Central memory CD8-positive, alpha-beta T cell (primary cell): ENCODE measurements at places on chromosomes 11 and 22.
A peak's percentile ranks its signal among the peaks of the same experiment; 100 is the strongest.

GRCh38 chr11:119615882-119616196 is 113.2 kb downstream of the NECTIN1 start:
- H3K36me3 ChIP-seq: peaks cover 4% of the 10 kb centered on the region
- no peak for DNase-seq
- no peak overlapping the region for H3K27ac ChIP-seq

GRCh38 chr22:36026741-36027140 is 1.9 kb downstream of the RBFOX2 start:
- no peak overlapping the region for H3K27ac ChIP-seq
- no peaks in the 10 kb centered on the region for H3K36me3 ChIP-seq
- peaks cover 14% of the 10 kb centered on the region for H3K4me1 ChIP-seq
- no peak for DNase-seq
- H3K4me3 ChIP-seq: peak overlapping the region; percentile 74
- H3K27me3 ChIP-seq: peaks cover 16% of the 10 kb centered on the region

- H3K36me3 ChIP-seq: peaks cover 23% of the 10 kb centered on the region
- H3K27ac ChIP-seq: peak overlapping the region; percentile 98
- no peak overlapping the region for H3K4me3 ChIP-seq
- peaks cover 35% of the 10 kb centered on the region for H3K4me1 ChIP-seq
These were observed 32.0 kb downstream of the TBC1D22A start for GRCh38 chr22:46794491-46794890.

- no peak overlapping the region for H3K4me3 ChIP-seq
- no peaks in the 10 kb centered on the region for H3K4me1 ChIP-seq
- H3K27ac ChIP-seq: no peak overlapping the region
- no peaks in the 10 kb centered on the region for H3K36me3 ChIP-seq
- DNase-seq: no peak
- H3K27me3 ChIP-seq: peaks cover 41% of the 10 kb centered on the region
These were observed 42.6 kb downstream of the SLN start for GRCh38 chr11:107669191-107669740.

DNA sequence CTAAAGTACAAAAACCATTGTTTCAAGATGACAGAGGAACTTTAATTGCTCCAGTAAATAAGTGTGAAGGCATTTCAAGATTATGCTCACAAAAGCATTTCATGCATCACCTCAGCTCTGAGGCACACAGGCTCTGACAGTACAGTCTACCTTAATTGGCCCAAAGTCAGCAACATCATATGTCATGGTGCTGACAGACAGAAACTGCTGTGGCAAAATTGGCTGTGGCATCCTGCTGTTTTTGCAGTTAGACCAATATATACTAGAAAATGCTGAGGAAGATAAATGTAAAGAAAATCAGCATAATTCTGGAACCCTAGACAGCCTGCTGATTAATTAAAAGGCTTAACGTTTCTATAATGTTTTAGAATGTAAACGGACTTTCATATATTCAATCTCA is 34.9 kb upstream of the PPP2R1B start:
- no peak overlapping the region for H3K4me3 ChIP-seq
- H3K27me3 ChIP-seq: no peaks in the 10 kb centered on the region
- no peak for DNase-seq
- H3K36me3 ChIP-seq: peaks cover 15% of the 10 kb centered on the region
- H3K4me1 ChIP-seq: no peaks in the 10 kb centered on the region
- no peak overlapping the region for H3K27ac ChIP-seq

DNA sequence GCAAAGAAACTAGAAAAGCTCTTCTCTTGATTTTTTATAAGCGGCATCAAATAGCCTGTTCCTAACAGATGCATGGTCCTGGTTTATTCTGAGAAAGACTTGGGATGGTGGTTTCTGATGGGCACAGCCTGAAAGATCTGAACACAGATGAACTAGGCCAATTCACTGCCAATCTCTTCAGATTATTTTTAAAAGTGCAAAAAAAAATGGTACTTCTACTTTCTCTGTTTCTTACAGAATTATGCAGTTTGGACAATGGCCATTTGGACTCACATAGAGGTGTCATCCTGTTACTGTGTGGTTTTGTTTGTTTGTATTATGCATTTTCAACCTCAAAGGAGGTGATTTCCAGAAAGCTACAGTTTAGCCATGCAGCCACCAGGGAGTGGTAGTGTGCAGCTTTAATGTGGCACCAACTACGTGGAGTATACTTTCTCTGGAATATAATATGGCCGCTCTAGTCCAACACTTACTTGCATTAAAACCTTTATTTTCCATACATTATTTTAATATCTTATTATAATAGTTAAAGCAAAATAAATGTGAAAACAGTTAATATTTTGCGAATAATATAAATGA is 469.8 kb upstream of the KIRREL3 start:
- no peak overlapping the region for H3K4me3 ChIP-seq
- H3K27ac ChIP-seq: no peak overlapping the region
- DNase-seq: no peak
- H3K27me3 ChIP-seq: no peaks in the 10 kb centered on the region
- peaks cover 2% of the 10 kb centered on the region for H3K36me3 ChIP-seq

GRCh38 chr11:35170503-35170902 is 31.5 kb downstream of the CD44 start:
- H3K4me1 ChIP-seq: peaks cover 97% of the 10 kb centered on the region
- peak overlapping the region; percentile 76 for H3K4me3 ChIP-seq
- H3K36me3 ChIP-seq: peaks cover 60% of the 10 kb centered on the region

DNA sequence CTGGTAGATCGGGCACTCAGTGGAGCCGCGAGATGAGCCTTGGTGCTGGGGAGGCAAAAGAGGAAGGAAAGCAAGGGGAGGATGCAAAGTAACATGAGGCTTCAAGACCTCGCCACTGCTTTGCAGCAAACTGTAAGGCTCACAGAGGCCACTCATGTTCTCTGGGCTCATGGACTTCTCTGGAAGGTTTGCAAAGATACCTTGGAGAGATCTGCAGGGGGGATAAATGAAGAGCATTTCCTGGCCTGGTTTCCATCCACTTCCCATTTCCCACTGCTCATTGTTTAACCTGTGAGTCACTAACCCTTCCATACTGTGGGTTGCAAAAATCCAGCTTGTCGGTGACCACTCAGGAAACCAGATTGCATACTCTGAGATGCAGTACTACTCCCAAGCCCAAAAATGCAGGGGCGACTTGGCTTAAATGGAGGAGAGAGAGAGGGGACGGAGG is 38.5 kb downstream of the OSBP2 start:
- DNase-seq: no peak
- no peak overlapping the region for H3K4me3 ChIP-seq
- no peaks in the 10 kb centered on the region for H3K27me3 ChIP-seq
- H3K27ac ChIP-seq: no peak overlapping the region
- no peaks in the 10 kb centered on the region for H3K36me3 ChIP-seq

DNA sequence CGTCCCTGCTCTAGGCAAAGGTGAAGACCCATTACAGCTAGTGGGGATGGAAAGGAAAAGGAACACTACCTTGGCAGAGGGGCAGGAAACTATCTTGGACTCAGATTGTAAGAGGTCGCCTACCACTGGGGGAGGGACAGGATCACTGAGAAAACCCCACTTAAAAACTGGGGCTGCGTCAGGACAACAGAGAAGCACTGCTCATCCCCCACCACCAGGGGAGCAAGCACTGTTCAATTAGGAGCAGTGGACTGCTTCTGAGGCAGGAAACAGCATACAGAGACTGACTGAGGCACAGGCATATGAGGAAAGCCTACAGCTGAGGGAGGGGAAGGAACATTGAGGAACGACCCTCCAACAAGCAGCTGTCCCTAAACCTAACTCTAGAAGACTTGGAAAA is 20.8 kb upstream of the DLAT start:
- peaks cover 62% of the 10 kb centered on the region for H3K27me3 ChIP-seq
- H3K27ac ChIP-seq: no peak overlapping the region
- no peak for DNase-seq
- no peak overlapping the region for H3K4me3 ChIP-seq

DNA sequence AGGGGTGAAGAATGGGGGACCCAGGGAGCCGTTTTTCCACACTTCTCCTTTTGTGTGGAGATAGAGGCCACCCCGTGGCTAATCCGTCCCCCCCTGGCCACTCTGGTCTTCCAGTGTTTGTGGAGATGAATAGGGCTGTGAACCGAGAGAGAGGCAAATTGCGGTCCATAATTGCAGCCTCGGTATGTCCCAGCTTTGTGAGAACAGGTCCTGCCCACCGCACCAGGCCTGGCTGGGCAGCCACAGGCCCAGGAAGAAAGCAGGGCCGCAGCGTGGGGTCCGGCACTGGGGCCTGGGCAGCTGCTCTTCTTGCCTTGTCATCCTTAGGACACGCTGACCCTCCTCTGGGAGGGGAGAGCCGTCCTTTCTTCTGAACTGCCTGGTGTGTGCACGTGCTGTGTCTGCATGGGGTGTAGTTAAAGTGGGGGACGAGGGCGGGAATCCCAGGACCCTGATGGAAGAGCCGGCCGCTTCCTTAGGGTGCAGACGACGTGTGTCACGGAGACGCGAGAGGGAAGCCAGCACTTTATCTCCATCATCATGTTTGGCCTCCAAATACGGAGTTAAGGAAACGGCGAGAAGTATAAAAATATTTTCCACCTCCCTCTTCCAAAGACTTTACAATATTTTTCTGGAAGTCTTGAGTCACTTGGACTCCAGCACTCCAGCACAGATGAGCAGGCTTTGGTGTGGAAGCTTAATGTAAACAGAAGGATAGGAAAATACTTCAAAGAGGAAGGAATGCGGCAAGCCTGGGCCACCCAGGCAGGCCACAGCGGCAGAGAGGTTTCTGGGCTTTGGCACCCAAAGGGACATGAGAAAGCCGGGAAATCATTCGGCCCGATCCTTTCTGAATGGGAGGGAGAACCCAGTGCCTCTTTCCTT is 1248.4 kb downstream of the BRD1 start:
- H3K4me1 ChIP-seq: no peaks in the 10 kb centered on the region
- H3K4me3 ChIP-seq: no peak overlapping the region
- no peaks in the 10 kb centered on the region for H3K36me3 ChIP-seq
- H3K27ac ChIP-seq: no peak overlapping the region
- H3K27me3 ChIP-seq: peaks cover 23% of the 10 kb centered on the region

DNA sequence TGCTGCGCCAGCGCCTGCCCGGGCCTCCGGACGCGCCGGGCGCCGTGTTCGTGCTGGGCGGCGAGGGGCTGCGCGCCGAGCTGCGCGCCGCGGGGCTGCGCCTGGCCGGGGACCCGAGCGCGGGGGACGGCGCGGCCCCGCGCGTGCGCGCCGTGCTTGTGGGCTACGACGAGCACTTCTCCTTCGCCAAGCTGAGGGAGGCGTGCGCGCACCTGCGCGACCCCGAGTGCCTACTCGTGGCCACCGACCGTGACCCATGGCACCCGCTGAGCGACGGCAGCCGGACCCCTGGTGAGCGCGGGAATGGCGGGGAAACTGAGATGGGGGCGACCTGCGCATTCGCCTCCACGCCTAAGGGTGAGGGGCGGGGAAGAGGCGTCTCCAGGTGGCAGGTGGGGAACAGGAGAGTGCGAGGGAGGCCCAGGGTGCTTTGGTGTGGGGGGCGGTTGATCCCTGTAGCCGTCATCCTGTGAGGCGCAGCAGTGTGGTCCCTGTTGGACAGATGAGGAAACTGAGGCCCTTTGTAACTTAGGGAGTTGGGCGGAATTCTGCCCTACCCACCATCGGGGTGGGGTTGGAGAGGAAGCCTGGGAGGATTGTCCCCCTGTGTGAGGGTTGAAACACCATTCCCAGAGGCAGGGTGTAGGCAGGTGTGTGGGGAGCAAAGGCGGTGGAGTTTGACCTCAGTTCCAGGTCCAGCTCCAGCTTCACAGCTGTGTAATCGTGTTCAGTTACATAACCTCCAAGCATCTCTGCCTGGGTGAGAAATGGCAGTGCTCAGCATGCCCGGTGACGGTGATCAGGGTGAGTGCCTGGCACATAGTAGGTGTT is 758 bp downstream of the PDXP start:
- no peak for DNase-seq
- H3K27me3 ChIP-seq: no peaks in the 10 kb centered on the region
- H3K27ac ChIP-seq: no peak overlapping the region
- H3K4me3 ChIP-seq: peak overlapping the region; percentile 76

DNA sequence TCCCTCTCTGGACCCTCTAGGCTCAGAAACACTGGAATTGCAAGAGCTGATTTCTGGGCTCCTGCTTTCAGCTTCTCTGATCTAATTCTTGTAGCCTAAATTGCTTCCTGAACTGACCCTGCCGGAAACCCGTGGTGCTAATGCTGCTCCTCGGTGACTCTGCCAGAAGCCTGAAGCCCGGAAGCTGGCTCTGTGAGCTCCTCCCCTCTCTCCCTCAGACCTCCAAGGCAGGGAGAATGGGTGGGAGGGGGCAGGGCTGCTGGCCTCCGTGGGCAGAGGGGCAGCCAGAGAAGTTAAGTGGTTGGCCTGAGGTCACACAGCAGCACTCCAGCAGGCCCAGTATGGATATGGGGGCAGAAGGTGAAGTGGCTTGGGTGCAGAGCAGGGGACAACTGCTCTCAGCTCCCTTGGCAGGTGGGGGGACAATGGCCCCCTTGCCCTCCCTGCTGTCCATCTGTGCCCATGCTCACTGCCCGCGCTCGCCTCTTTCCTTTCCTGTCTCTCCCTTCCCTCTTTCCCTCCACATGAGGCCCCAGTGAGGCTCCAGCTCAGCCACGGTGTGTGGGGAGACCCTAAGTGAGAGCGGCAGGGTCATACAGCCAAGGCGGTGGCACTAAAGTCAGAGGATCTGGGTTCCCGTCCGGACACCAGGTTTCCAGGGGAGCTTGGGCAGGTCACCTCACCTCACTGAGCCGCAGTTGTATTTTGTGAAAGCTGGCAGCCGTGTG is 16.2 kb downstream of the CAPN5 start:
- DNase-seq: no peak
- H3K36me3 ChIP-seq: no peaks in the 10 kb centered on the region
- peak overlapping the region; percentile 87 for H3K27ac ChIP-seq
- peaks cover 6% of the 10 kb centered on the region for H3K4me1 ChIP-seq
- peak overlapping the region; percentile 55 for H3K4me3 ChIP-seq

- peak overlapping the region; percentile 73 for H3K27ac ChIP-seq
- H3K36me3 ChIP-seq: peaks cover 6% of the 10 kb centered on the region
- peaks cover 39% of the 10 kb centered on the region for H3K4me1 ChIP-seq
- H3K27me3 ChIP-seq: no peaks in the 10 kb centered on the region
These were observed 67.4 kb downstream of the ENDOD1 start for GRCh38 chr11:95156916-95157541.

GRCh38 chr22:38304526-38304925 is 12.7 kb downstream of the CSNK1E start:
- H3K27ac ChIP-seq: no peak overlapping the region
- H3K27me3 ChIP-seq: no peaks in the 10 kb centered on the region
- no peak overlapping the region for H3K4me3 ChIP-seq
- no peak for DNase-seq
- peaks cover 28% of the 10 kb centered on the region for H3K36me3 ChIP-seq
- peaks cover 45% of the 10 kb centered on the region for H3K4me1 ChIP-seq

GRCh38 chr22:19035474-19036228 is 86.6 kb downstream of the DGCR2 start:
- H3K27me3 ChIP-seq: no peaks in the 10 kb centered on the region
- H3K27ac ChIP-seq: no peak overlapping the region
- no peak overlapping the region for H3K4me3 ChIP-seq
- no peaks in the 10 kb centered on the region for H3K4me1 ChIP-seq
- H3K36me3 ChIP-seq: peaks cover 11% of the 10 kb centered on the region

- H3K27me3 ChIP-seq: peaks cover 13% of the 10 kb centered on the region
- H3K4me1 ChIP-seq: no peaks in the 10 kb centered on the region
- no peak for DNase-seq
These were observed 279.6 kb upstream of the PITPNB start for GRCh38 chr22:28198692-28199091.

GRCh38 chr11:31676280-31676982 is 134.7 kb downstream of the PAX6 start:
- no peak overlapping the region for H3K4me3 ChIP-seq
- H3K36me3 ChIP-seq: no peaks in the 10 kb centered on the region
- H3K4me1 ChIP-seq: no peaks in the 10 kb centered on the region
- H3K27me3 ChIP-seq: no peaks in the 10 kb centered on the region
